ENCODE measurements at places on chromosomes 7 and 10.

DNA sequence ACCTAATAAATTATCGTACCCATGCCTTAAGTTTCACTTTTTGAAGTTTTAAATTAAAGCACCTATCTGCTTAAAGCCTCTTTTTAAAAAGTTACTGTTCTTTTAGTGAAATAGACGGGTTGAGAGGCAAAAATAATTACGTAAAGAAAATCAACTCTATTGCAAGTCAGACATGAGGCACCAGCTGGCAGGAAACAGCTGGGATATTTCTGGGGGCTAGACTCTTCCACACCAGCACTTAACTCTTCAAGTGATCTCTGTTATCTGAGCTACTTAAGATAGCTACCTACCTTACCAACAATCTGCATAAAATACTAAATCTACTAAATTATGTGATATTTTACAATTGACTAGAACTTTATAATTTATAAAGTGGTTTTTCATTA lies 35.8 kb downstream of the GBF1 start:
- DNase-seq, result no peak

- no peak for DNase-seq
These were observed 2.4 kb upstream of the NIPSNAP2 start for GRCh38 chr7:55962014-55962413.

DNA sequence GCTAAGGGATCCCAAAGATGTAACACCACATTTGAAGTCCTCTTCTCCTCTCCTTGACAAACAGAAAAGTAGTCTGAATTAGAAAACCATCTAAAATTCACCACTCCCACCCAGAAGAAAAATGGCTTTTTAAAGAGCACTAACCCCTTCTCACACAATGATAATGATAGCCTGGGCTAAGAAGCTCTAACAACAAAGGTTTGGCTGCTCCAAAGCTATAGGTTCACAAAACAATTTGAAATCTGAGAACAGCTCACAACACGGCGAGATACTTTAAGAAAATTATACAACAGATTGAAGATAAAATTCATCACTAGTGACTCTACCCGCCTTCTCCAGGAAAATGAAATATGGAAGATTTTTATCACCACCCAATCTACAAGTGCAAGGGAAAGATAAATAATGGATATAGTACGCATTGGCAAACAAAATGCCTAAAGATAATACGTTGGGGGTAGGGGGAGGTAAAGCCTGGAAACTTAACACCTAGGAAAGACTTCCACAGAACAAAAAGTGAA lies 7.4 kb downstream of the ITGB1 start:
- DNase-seq, result no peak

- no peak for DNase-seq
These were observed 4.8 kb downstream of the VSTM2A start for GRCh38 chr7:54546986-54547314.

- DNase-seq, result no peak
These were observed 13.7 kb upstream of the NODAL start for GRCh38 chr10:70455213-70455630.

- no peak for DNase-seq
These were observed 39.6 kb upstream of the ELMO1 start for GRCh38 chr7:37488163-37488764.

DNA sequence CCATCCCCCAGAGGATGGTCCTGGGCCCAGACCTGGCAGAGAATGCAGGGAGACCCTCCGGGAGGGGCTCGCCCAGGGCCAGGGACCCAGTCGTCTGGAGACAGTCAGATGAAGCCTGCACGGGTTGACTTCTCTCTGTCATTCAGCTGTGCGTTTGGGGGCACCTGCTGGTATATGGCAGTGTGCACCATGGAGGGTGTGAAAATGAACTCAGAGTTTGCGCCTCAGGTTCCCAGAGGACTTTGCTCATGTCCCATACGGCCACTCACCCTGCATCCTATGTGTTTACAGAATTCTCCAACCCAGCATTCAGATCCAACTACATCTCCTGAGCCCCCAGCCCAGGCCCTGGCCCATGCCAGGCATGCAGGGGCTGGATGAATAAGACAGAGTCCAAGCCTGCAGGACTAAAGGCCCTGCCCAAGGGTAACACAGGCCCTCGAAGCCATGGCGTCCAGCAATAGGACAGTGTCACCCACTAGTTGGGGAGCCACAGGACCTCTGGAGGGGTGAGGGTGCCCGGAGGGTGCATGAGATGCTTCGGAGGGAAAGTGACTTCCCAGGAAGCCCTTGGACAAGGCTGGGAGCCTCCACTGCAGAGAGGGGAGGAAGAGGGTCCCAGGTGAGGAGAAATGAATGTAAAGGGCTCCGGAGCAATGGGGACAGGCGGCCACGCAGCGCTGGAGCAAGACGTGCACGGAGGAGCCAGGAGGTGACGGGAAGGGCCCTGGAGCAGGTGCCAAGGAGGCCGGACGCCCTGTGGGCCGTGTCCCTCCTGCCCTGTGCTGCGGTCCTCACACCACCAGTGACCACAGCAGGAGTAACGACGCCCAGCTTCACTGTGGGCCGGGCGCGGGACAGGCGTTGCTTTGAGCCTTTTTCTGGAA lies 36.3 kb downstream of the CALML3 start:
- no peak for DNase-seq

- DNase-seq, result no peak
These were observed 25.7 kb downstream of the MACROH2A2 start for GRCh38 chr10:70078329-70078728.

GRCh38 chr10:929960-930624 lies 1.4 kb downstream of the LARP4B start:
- no peak for DNase-seq

GRCh38 chr10:32940321-32941301 lies 17.4 kb downstream of the ITGB1 start:
- DNase-seq, result no peak

GRCh38 chr7:37961251-37961650 lies 40.8 kb downstream of the EPDR1 start:
- no peak for DNase-seq
